ENCODE measurements at places on chromosomes 7 and 10.
A peak's percentile ranks its signal among the peaks of the same experiment; 100 is the strongest.

- DNase-seq: no peak
These were observed 35.2 kb downstream of the KCNMA1 start for GRCh38 chr10:77602231-77602912.

DNA sequence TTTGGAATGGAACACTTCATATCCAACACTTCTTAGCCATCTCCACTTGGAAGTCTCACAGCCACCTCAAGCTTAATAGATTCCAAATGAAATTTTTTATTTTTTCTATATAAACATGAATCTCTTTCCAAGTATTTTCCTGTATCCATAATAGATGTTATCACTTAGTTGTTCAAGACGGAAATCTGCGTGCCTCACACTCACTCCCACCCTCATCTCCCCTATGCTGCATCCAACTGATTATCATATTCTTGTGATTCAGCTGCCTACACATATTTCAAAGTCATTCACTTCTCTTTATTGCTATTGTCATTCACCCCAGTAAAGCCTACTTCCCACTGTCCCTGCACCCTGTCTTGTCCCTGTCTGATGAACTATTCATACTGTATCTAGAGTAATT, 70.2 kb upstream of the MKX start:
- DNase-seq: no peak

- DNase-seq: no peak
These were observed 535.4 kb upstream of the GALNT17 start for GRCh38 chr7:70596598-70596913.

DNA sequence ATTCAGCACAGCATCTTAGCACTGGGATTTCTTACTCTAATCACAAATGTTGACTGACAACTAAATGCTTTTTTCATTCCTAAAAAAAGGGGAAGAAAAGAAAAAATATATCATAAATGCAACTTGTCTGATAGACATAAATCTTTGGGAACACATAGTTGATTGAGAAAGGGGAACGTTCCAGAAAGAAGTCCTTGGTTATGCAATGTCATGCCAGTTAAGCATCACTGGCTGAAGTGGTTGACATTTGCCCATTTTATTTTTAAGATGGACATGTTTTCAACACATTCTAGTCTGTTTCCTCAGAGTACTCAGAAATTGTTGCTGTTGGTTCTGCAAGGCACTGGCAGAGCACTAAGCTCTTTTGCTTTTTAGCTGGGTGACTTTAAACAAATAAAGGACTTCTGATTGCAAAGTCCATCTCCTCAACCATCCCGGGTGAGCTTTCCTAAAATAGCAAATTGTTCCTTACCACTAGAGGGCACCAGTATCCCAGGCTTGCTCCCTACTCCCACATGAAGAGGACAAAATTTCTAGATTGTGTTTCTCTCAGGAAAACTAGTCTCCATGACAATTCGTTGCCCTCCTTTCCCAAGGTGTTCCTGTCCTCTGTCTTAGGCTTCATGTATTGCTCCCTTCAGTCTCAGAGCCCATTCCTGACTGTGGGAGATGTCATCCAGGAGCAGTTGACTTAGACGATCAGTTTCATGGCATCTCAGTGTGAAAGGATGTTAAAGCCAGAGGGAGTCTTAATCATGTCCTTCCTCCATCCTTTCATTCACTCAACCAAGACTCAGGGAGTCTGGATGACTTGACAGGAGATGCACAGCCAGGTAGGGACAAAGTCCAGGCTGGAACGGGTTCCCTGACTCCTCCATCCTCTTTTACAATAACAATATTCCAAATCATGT, 23.9 kb downstream of the OPALIN start:
- DNase-seq: peak; percentile 57

- no peak for DNase-seq
These were observed 57.6 kb downstream of the ARHGAP22 start for GRCh38 chr10:48547061-48547895.

DNA sequence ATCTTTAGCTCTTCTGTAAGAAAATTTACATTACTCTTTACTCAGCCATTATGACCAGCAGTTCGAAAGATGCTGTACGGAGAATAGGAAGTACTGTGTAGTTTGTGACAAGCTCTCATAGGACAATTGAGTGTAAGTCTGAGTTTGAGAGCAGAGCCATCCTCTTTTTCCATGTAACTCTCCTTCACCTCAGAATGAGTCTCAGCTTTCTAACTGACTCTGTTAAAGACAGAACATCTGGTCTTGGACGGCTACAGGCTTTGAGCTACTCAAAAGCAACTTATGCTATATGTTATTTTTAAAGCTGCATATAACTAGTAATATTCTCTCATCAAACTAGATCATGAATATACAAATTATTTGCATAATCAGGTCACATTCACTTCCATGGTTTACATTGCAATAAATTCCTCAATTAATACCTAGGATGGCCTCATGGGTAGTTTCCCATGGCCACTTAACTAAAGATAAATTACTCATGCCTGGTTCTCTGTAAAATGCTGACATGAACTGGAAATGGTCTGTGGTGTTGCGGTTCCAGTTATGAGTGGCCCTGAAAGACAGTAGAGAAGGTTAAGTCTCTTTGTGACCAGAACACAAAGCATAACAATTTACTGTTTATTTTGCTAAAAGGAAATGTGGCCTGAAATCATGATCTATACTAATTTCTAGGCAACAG, 358.7 kb downstream of the PHF14 start:
- no peak for DNase-seq

DNA sequence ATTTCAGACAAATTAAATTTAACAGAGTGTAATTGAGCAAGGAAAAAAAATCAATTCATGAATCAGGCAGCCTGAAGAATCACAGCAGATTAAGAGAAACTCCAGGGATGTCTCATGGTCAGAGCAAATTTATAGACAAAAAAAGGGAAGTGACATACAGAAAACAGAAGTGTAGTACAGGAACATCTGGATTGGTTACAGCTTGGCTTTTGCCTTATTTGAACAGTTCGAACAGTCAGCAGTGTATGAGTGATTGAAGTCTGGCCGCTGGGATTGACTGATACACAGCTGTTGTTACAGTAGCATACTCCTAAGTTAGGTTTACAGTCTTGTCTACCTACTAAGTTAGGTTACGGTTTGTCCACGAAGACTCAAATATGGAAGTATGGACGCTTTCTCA, 255.3 kb downstream of the HPSE2 start:
- DNase-seq: no peak

GRCh38 chr10:31126593-31126992, 94.9 kb upstream of the ZNF438 start:
- DNase-seq: no peak

DNA sequence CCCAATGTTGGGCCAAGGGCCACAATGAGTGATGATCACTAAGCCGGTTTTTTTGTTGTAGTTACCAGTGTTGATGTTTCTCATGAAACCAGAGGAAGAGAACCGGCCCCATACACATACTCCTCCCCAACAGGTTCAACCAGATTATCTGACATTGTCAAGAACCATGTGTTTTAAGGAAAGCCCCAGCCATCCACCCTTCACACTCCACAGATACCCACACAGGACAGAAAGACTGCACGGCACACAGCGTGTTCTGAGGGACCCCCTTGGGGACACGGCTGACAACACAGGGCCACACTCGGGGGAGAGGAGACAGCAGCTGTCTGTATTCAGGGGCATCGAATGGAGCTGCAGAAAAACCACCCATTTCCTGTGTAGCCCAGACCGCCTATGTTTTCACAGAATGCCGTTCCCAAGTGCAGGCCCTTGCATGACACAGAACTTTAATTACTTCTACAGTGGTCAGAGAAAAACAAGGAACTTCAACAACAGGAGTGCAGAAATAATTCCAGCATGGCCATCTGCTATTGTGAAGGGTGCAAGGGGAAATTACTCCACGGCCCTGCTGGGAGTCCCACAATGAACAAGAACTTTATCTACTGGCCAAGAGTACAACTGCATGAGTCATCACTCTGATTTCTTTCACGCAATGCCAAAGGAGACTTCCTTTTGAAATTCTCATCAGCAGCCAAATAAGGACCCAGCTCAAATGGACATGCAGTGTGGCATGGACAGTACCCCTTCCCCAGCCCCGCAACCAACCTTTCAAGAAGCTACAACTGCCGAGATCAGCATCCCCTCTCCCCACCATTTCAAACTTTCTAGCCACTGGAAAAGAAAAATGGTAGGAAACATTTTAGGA, 2.3 kb downstream of the KLF6 start:
- peak; percentile 88 for DNase-seq

DNA sequence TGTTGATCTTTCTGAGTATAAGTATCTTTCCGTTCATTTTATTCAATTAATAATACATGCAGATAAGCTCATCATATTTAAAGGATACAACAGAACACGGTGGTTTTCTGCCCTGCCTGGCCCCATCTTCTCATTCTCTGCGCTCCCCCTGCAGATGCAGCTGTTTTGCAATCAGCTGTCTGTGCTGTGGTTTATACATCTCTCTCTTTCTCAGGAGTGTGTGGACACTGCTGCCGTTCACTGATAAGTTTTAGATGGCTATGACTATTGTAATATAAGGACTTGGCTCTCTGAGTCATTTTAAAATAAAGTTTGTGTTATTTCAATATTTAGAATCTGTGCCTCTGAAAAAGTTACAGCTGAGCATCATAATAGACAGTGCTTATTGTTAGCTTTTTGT, 54.5 kb downstream of the CUL1 start:
- DNase-seq: no peak

DNA sequence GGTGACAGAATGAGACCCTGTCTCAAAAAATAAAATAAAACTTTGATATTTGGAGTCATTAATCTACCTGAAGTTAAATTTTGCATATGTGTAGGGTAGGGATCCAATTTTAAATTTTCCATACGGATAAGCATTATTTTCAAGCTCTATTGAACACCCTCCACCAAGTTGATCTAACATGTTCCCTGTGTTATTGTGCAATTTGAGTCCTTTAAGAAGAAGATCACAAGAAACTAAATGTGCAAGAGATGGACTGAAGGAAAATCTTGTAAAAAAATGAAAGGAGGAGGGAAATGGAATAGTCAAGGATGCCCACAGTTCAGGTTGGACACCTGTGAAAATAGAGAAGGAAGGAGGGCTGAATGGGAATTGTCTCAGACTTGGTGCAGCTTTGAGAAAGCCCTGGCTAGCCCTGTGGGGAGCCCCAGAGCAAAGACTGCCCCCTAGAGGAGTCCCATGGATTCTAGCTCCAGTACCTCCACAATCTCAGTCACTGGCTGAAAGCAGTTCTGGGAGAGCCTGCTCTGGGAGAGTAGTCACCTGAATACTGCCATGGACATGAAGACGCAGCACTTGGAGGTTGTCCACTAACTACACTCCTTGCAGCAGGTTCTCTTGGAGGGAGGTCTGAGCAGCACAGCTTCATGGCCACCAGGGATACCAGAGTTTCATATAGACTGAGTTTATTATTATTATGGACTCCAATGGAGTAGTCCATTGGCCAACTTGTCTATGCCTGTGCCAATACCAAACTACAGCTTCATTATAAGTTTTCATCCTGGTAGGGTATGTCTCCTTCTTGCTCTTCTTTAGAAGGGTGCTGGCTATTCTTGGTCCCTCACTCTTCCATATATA, 5.7 kb upstream of the TIAL1 start:
- no peak for DNase-seq

GRCh38 chr7:155491812-155492211, 33.9 kb downstream of the EN2 start:
- no peak for DNase-seq

DNA sequence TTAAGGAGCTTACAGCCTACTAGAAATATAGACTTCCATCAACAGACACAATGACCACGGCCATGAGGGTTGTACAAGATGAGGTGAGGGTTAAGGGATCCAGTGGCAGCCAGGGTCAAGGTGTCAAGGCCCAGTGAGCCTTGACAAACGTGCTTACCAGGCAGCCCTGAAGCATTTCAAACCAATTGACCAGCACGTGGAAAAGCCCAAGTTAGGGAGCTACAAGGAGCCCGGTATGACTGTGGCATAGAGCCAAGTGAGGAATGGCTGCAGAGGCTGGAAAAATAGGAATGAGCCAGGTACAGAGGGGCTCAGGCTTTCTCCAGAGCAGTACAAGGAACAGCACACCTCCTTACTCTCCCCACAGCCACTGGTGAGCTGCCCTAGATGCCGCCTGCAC, 12.7 kb downstream of the AFAP1L2 start:
- DNase-seq: no peak

DNA sequence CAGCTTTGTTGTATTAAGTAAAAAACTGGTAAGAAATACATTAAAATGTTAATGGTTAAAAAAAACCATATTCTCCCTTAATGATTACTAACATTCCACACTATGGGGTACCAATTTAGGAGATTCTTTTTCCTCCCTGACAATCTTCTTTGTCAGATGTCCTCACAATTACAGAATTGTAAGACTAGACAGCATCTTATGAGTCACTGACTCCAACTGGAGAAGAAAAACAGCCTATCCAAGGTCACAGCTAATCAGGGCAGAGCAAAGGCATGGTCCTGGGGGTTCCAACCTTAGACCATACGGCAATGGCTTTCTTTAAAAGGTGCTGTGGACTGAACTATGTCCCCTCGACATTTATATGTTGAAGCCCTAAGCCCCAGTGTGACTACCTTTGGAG, 127.6 kb downstream of the DLG5 start:
- DNase-seq: no peak

DNA sequence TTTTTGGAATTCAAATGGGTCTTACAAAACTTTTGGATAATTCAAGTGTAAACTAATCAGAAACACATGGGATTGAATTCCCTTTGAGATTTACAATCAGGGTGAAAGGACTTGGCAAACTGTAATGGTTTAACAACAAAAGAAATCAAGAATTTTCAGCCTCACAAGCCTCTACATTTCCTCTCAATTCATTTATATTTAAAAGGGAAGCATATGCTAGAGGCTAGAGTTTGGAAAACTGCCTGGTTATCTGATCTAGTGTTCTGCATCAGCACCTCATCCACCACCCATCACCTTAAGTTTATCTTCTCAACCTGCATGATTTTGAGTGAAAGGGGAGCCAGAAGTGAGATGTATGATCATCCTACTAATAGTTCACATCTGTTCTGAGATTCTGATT, 120.7 kb downstream of the TES start:
- DNase-seq: no peak

GRCh38 chr7:151013733-151014497, 10.4 kb downstream of the ATG9B start:
- no peak for DNase-seq

GRCh38 chr7:41189866-41190265, 513.0 kb downstream of the INHBA start:
- peak; percentile 94 for DNase-seq

DNA sequence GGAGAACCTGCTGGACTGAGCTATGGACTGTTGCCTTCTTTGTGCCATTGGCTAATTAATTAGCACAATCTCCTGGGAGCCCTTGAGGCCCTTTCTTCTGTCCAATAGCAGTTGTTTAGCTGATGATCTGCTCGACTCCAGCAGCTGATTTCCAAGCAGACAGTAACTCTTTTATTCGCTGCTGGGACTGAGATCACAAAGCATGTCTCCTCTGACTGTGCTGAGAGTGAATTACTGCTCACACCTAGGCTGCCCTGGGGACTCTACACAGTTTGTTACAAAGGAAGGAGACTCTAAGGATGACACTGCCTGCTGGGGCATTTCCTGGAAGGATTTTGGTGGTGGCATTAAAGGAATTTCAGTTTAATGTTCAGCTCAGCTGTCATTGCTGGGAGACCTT, 31.4 kb downstream of the CASP7 start:
- no peak for DNase-seq

- no peak for DNase-seq
These were observed 42.0 kb downstream of the GPRIN2 start for GRCh38 chr10:46514431-46514861.
